ENCODE measurements at places on chromosomes 12 and 14.
A peak's percentile ranks its signal among the peaks of the same experiment; 100 is the strongest.

DNA sequence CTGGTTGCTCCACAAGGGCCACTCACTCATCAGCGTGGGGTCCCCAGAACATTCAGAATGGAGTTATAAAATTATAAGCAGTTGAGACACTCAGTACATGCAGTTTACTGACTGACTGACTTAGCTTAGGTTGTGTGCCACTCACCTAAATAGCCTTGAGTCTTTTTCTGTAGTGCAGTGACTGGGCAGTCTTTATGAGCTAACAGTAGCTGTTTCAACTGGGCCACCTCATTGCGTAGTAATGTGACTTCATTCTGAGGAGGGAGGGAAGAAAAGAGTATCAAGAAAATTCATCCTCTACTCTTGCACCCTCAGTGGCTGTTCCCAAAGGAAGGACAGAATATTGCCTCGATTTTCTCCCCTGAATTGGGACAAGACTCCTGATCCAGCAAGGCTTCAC, 15.8 kb upstream of the NPFF start:
- DNase-seq = no peak

GRCh38 chr12:87597114-87597513, 432.1 kb downstream of the C12orf50 start:
- no peak for DNase-seq

GRCh38 chr14:88281447-88281846, 41.6 kb downstream of the KCNK10 start:
- no peak for DNase-seq

DNA sequence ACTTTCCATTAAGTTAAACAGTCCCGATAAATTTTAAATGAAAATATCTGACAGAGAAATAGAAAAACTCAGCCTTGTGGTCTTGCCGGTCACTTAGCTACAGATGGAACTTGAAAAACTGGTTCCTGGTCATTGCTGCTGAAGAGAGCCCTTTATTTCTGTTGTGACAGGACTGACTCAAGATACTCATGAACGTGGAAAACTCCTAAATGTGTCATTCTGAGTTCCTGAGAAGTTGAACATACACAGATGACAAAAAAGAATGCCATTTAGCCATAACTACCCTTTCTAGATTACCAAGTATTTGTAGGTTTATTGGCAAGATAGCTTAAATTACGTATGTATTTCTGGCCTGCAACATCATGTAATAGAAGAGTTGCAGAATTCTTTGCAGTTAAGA, 134.2 kb downstream of the HMGA2 start:
- DNase-seq = no peak

GRCh38 chr12:92478692-92479091, 224.1 kb upstream of the PLEKHG7 start:
- DNase-seq = no peak

DNA sequence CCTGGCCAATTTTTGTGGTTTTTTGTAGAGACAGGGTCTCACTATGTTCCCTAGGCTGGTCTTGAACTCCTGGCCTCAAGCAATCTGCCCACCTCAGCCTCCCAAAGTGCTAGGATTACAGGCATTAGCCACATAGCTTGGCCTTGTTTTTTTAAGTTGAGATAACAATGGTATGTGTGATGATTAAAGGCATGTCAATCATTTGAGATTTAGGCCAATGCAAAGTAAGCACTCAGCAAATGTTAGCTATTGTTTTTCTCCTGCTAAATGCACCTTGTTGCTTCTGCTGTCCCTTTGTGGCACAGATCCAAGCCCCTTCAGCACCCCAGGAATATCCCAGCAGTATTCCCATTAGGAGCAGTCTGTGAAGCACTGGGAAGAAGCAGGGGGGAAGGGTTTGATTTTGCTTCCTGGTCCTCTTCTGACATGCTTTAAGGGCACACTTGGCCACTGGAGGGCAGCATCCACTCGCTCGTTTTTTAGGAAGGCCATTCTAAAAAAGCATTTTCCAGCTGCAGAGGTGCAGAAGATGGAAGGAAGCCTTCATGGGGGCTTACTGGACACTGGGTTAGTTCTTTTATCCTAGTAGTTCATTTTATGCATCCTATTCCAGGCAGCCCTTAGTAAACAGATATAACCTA, 70.2 kb upstream of the ZFP36L1 start:
- peak; percentile 29 for DNase-seq

DNA sequence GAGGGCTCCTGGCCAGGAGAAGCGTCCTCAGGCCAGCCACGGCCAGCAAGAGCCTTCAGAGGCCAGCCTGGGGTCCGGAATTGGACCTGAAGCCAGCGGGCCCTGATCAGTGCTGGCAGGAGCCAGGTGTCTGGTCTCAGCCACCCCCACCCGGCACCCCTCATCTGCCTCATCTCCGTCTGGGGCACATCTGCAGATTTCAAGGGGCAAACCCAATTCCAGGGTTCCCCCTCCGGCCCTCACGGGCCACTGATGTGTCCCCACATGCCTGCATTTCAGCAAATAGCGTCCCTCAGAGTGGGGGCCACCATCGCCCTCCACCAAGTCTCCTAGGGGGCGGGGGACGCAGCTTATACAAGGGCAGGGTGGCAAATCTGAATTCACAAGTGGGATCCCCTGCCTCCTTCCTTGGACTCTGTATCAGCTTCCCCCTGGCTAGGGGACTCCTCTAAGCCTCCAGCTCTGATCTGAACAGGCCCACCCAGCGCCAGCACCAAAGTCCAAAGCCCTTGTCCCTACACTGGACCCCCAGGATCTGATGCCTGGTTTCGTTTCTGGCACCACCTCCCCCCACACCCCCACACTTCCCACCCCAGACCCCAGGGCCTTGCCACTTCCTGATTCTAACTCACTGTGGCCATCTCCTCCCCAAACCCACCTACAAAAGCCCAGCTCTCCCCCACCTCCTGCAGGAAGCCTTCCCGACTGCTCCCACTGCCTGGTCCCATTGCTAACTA, 10.1 kb downstream of the TMEM179 start:
- DNase-seq = no peak

DNA sequence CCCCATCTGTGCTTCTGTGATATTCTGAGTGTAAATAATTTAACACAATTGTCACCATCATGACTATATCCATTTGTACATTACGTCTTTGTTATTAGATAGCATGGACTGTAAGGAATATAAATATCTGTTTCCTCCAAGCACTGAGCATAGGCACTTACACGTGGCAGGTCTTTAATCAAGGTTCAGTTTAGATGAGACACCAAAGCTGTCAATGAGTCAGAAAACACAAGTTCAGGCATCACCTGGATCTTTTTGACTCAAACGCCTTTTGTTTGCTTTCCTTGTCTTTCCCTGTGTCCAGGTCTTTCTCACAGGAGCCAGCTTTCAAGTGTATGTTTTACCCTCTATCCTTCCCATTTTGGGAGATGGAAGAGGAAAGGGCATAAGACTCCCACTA, 163.2 kb upstream of the CCDC198 start:
- no peak for DNase-seq

DNA sequence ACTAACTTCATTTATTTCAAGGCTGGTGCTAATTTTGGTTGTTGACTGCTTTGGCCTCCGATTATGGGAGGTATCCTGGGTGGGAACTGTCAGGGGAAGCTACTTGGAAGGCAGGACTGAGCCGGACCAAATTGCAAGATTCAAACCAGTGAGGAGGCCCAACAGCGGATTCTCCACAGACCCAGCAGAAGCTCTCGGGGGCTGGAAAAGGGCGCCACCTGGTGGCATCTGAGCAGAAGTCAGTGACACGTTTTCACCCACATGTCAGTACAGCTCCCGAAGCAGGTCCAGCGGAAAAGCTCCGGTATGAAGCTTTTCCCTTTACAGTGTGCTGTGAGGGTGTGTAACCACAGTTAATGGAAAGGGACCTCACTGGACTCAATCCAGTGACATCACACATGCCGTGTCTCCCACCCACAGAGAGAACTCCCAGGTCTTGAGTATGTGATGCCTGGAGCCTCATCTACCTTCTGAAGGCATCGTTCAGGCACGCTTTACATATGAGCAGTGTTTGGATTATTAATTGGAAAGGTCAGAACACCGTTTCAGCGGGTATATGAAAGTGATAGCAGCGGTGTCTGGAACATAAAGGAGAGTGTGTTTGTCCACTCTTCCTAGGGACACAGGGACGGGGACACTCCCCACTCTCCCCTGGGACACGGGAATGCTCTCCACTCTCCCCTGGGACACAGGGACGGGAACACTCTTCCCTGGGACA, 3.6 kb upstream of the P2RX2 start:
- DNase-seq = peak; percentile 57

GRCh38 chr12:20383612-20384011, 15.3 kb downstream of the PDE3A start:
- DNase-seq = no peak

DNA sequence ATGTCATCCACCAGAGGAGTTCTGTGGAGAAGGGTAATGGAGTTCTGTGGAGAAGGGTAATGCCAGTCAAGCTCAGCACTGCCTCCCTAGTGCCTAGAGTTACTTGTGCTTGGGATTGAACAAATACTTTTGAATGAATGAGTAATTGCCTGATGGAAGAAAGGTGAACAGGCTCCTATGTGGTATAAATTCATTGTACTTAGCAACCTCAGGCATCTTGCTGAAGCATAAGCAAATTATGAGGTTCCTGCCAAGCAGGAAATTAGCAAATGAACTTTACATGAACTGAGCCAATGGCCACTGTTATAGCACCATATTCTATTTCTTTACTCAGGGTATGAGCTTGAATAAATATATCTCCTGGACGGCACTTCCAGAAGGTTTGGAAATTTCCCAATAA, 1047.2 kb downstream of the SLC6A15 start:
- DNase-seq = no peak

DNA sequence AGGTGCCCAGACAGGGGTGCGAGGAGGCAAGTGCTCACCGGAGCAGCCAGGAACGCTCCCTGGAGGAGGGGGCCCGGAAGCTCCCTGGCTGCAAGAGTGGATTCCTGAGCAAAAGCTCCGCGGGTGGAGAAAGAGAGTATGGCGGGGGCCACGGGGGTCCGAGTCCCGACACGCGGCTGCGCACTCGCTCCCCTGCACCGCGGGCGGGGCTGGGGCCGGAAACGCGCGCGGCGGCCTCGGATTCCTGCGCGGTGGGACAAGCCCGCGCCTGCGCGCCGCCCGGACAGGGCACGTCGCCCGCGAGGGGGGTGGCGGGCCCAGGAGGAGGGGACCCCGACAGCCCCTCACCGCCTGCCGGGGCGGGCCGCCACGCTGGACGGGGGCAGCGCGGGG, 27.8 kb upstream of the GPR132 start:
- DNase-seq = peak; percentile 34

DNA sequence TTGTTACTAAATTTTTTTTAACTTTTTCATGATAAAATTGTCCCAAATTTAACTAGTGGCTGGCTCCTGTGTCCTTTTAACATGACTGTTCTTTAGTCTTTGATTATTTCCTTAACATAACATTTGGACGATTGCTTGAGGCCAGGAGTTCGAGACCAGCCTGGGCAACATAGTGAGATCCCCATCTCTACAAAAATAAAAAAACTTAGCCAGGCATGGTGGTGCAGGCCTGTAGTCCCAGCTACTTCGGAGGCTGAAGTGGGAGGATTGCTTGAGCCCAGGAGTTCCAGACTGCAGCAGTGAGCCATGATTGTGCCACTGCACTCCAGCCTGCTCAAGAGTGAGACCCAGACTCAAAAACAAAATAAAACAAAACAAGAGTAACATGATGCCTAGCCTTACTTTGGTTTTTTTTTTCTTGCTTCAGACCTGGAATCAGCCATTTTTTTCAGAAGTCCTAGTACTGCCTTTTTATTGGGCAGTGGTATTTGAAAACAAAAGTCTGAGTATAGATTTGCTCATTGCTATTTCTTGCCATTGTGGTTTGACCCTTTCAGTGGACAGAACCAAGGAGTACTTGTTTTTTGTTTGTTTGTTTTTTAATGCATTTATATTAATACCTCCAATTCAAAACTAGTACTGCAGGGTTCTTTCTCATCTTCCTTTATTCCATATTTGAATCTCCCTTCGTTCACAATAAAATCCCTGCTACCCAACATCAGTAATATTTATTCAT, 4.8 kb downstream of the TOGARAM1 start:
- DNase-seq = no peak

GRCh38 chr14:72943876-72944430, 17.7 kb downstream of the DCAF4 start:
- DNase-seq = no peak

DNA sequence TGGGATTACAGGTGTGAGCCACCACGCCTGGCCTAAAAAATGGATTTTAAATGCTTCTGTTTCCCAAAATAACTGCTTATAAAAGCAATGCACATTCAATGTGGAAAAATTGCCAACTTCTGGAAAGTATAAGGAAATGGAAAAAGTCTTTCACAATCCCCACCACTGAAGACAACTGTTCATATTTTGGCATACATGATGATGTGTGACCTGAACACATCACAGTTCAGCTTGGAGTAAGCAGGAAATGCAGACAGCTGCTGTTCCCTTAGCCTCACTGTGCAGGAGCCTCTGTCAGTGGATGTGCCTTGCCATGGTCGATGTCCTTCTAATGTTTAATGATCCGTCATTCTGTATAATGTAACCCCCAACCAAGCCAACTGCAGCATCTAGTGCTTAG, 5.2 kb downstream of the MTERF2 start:
- DNase-seq = no peak

GRCh38 chr12:125140279-125141209, 75.3 kb downstream of the AACS start:
- no peak for DNase-seq

GRCh38 chr12:124088217-124088907, 115.3 kb downstream of the ZNF664 start:
- DNase-seq = no peak

DNA sequence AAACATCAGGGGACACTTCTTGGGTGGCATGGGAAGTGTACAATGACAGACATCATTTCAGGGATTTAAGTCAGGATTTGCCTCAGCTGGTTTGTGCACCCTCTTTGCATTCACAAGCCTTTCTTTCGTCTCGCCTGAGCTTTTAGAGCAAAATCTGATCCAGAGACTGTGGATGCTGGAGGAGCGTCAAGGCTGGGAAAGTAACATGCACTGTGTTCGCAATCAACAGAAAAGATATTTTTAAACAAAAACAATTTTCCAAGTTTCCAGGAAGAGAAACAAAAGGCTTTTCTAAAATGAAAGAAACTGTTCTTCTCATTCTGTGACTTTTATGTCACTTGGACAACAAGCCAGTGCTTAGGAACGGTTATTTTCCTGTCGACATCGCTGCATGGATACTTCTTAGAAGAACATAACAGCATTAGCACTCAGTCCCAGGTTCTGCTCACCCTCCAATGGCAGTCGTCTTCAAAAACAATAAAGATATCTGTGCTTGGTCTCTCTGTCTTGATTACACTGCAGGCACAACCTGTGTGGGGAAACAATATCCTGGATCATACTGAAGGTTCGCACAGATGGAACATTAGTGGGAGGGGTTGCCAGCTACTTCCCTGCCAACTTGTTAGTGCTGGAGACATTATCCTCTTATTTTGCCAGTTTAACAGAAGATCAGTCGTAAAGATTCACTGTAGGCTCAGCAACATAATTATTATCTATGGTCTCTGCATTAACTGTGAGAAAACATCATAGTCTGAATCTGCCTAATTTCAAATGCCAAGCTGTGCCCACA, 403.3 kb upstream of the ATP2B1 start:
- DNase-seq = no peak
